ENCODE measurements at places on chromosomes 2 and 18.

GRCh38 chr18:51076503-51076902 is 46.5 kb downstream of the SMAD4 start:
- DNase-seq = no peak

GRCh38 chr2:15836689-15837610 is 103.4 kb upstream of the MYCN start:
- no peak for DNase-seq

DNA sequence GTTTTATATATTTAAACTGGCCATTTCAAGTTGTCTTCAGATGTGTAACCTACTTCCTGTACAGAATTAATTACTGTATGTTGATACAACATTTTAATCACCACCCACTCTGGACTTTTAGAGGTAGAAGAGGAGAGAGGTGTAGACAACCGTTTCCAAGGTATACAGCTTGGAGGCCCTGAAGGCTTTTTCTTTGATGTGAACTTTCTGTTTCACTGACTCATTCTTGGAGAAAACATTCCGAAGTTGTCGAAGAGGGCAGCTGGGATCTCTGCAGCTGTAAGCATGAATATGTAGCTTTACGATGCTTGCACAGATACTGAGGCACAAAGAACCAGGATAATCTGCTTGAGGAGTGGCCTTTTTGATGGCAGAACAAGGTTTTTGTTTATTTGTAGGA is 137.0 kb downstream of the NCKAP5 start:
- no peak for DNase-seq

DNA sequence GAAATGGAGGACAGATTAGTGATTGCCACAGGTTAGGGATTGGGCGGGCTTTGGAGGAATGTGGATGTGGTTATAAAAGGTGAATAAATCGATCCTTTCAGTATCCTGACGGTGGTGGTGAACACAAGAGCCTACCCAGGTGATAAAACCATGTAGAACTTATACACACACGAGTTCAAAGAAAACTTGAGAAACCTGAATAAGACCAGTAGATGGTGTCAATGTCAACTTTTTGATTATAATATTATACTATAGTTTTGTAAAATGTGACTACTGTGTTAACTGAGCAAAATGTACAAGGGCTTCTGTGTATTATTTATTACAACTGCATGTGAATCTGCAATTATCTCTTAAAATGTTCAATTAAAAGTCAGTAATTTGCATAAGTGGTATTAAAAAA is 136.3 kb downstream of the ERBB4 start:
- peak; percentile 34 for DNase-seq

DNA sequence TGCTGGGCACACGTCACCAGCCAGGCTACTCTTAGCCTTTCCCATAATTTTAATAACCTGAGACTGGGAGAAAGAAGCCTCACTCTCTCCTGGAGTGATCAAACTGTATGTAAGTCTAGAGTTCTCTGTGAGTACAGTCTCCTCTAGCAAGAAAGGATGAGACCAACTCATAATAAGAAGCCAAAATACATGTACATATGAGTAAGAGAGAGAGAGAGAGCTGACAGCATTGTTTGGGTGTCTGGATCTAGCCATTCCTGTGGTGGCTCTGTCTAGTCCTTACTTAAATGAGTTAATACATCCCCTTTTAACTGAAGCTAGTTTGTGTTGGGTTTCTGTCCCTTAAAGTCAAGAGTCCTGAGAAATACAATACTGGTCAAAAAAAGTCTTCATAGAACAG is 26.0 kb upstream of the ANXA4 start:
- no peak for DNase-seq

- no peak for DNase-seq
These were observed 93.1 kb downstream of the TNFRSF11A start for GRCh38 chr18:62418258-62418657.

GRCh38 chr18:68448736-68449135 is 266.2 kb downstream of the TMX3 start:
- no peak for DNase-seq

- DNase-seq = no peak
These were observed 1.2 kb upstream of the SLC1A4 start for GRCh38 chr2:64987956-64988419.

- DNase-seq = no peak
These were observed 70.9 kb downstream of the AAK1 start for GRCh38 chr2:69572641-69573040.
